Renal cortex interstitium (tissue), 15 donors: ENCODE measurements at places on chromosomes 6 and 20. TPM values are rescaled to one million over a fixed set of nuclear protein-coding genes. Genes with fewer than 3 reads are reported as not detected.
A peak's percentile ranks its signal among the peaks of the same experiment; 100 is the strongest.

DNA sequence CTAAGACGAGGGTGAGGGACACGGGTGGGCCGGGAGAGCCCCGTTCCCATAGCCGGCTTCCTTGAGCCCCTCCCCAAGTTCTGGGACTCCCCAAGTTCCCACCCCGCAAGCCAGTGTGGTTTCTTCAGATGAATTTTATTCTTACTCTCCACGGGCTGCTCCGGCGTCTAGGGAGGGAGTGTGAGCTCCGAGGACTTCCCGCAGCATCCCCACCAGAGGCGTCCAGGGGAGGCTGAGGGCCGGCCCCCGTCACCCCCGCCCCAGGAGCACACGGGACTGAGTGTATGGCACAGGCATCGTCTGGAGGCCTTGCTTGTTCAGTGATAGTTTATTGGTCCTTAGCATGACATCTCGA lies 10.0 kb upstream of the SLC4A11 start:
- DNase-seq, result no peak

LTB gene
- polyA plus RNA-seq, result 0.53 TPM

GRCh38 chr6:142696123-142697000 lies 248.6 kb downstream of the HIVEP2 start:
- DNase-seq, result peak; percentile 40

SUMO4 gene
- polyA plus RNA-seq, result 0.62 TPM

PROCR gene
- 6.5 TPM for polyA plus RNA-seq

POPDC3 gene
- polyA plus RNA-seq, result 0.19 TPM
